ENCODE measurements at places on chromosomes 1 and 21.
A peak's percentile ranks its signal among the peaks of the same experiment; 100 is the strongest.

DNA sequence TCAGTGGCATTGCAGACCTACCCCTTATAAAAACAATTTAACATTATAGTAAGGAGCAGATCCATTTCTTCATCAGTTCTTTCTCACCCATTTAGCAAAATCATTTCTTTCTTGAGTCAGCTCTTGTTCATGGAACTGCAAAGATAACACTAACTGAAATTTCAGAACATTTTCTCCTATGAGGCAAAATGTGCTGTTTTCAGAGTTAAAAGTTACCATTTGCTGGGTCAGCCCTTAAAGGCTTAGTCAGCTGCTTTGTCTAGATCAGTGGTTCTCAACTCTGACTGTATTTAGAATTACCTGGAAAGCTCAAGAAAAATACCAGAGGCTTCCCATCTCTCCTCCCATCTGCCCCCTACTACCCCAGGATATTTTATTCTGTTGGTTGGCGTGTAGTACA lies 12.2 kb downstream of the METTL13 start:
- no peak for DNase-seq

DNA sequence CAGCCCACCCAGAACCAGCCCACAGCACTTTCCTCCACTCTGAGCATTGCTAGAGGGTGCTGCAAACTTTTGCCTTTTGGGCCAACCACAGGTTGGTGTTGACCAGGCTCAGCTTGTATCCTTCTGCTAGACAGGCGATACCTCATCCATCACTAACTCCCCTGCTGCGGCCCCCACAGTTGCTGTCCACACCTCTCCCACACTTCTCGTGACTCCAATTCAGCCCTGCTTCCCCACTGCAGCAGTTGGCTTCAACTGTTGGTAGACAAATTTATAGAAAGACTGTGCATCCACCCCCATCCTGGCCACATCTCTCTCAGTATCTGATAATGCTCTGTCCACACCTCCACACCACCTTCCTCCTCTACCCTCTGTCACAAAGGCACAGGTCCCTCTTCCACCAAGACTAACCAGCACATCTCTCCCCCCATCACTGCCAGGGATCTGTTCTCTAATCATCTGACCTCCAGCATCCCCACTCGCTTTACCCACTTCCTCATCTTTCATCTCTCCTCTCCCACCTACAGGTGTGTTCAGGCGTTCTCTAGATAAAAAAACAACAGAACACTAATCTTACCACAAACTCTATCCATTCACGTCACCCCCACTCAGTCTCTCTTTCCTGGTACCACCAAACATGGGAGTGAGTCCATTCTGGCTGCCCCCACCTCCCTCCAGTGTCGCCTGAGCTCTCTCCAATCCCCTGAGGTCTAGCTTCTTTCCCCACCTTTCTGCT lies 15.8 kb upstream of the SLC25A44 start:
- no peak for DNase-seq

GRCh38 chr1:227885648-227886502 lies 61.9 kb downstream of the WNT9A start:
- peak; percentile 76 for DNase-seq

GRCh38 chr1:44557778-44558177 lies 116.5 kb downstream of the TMEM53 start:
- DNase-seq, result no peak

DNA sequence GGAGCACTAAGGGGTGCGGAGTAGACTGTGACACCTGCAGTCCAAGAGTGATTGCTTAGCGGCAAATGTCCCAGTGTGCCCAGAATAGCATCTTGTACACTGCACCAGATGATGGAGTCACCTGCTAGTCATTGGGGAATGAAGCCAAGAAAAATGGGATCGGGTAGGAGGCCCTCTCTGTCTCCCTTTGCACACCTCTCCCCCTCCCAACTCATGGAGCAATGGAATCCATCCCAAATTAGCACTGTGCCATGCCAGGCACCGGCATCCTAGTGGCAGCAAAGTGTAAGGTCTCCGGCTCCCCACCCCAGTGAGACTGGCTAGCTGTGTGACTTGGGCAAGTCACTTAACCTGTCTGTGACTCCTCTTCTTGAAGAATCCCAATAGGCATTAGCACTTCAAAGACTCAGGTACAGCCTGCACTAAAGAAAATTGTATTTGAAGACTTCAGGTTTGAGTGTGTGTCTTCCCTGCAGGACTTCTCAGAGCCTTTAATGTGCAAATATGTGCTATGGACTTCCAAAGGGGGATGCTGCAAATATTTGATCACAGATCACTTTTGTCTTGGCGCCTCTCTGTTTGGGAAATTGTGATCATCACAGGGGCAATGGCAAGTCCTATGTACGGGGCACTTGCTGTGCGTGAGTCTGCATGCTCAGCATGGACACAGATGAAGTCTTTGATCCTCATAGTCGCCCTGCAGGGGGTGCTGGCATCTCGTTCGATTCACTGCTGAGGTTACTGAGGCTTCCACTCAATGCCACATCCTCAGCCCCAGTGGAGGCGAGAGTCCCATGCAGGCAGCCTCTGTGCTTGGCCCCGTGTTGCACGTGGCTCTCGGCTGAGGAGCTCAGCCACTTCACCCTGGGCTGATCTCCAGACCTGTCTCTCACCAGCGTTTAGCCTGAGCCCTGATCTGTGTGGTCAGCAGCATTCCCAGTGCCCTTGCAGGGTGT lies 272.9 kb upstream of the C1orf174 start:
- no peak for DNase-seq

GRCh38 chr1:7651203-7651602 lies 119.9 kb upstream of the VAMP3 start:
- DNase-seq, result no peak

DNA sequence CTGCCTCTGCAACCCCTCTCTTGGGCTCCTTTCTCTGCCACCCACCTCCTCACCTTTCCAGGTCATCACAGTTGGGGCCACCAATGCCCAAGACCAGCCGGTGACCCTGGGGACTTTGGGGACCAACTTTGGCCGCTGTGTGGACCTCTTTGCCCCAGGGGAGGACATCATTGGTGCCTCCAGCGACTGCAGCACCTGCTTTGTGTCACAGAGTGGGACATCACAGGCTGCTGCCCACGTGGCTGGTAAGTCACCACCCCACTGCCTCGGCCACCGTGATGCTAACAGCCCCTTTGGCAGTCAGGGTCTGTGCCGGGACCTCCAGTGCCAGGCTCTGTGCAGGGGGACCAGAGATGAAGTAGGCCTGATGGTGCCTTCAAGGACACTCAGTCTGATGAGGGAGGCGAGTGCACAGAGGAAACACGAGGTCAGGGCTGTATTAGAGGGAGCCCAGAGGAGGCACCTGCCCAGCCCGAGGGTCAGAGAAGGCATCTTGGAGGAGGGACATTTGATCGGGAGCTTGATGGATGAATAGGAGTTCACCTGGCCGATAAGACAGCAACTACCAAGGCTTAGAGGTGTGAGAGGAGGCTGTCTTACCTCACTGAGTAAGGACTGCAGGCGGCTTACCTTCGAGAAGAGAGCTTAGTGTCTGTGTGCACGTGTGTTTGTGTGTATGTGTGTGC lies 18.1 kb downstream of the PCSK9 start:
- no peak for DNase-seq

GRCh38 chr1:153374071-153374470 lies 1.4 kb downstream of the S100A12 start:
- no peak for DNase-seq

- DNase-seq, result no peak
Measured at GRCh38 chr21:45985471-45986315, 4.1 kb downstream of the COL6A1 start.

GRCh38 chr1:182968151-182968741 lies 15.3 kb upstream of the SHCBP1L start:
- no peak for DNase-seq

DNA sequence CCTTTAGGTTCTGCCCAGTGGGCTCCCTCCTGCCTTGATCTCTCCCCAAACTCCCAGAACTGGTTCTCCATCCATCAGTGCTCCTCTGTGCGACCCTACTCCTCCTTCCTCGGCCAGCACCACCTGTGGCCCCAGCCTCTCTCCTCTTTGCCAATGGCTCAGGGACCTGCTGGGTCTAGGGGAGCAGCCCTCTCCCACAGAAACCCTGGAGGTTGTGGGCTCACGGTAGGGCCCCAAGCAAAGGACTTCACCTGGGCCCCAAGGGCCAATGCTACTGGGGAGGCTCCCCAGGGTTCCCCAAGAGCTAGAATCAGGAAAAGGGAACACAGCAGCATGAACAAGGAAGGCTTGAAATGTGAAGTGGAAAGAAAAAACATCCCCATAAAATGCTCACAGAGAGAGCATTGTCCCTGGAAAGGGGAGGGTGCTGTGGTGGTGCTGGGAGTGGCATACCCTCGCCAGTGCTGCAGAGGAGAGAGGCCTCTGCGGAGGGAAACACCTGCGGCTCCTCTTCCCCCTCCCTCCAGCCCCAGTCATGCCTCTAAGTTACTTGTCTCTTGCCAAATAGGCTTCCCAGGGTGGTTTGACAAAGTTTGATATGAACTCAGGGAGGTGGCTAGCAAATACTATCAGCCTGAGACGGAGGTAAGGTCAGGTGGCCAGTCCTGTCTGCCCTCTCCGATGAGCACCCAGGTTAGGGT lies 2.5 kb downstream of the TMEM63A start:
- no peak for DNase-seq

DNA sequence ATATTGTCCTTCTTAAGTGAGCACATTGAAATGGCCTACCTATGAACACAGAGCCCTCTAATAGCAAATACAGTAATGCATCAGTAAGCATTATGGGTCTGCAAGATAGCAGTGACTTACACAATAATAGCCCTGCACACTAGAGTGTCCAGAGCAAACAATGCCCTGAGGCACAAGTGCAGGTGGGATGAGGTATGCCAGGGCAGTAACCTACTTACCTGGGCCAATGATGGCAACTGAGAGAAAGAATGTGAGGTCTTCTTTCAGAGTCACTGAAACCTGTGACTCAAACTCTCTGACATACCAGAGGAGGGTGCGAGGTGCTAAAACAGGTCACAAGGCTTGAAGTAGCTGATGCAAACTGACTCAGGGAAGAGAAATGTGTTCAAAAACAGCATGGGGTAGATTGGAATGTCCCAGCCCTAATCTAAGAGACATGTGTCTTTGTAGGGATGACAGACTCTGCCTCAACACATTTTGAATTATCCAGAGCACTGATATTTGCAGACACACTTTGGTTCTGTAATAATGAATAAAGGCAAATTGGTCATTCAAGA lies 168.5 kb upstream of the RUNX1 start:
- DNase-seq, result peak; percentile 82

DNA sequence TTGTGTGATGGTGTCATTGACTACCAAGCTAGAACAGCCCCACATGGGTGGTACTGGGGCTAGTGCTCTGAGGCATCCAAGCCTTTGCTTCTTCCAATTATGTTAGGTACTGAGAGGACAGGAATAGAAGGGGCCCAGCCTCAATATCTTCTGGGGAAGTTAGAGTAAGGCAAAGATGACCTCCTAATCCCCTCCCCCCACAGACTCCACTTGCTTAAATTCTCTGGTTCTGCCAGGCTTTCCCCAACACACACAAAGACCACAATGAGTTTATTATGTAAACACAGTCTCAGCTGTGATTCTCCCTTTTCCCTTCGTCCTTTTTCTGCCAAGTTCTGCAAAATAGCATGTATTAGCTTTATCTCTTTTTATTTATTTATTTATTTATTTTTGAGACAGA lies 3.1 kb upstream of the TACSTD2 start:
- DNase-seq, result no peak

- no peak for DNase-seq
Measured at GRCh38 chr1:195195423-195196057, 1412.7 kb downstream of the KCNT2 start.

GRCh38 chr1:55700359-55701130 lies 485.4 kb upstream of the USP24 start:
- DNase-seq, result no peak

DNA sequence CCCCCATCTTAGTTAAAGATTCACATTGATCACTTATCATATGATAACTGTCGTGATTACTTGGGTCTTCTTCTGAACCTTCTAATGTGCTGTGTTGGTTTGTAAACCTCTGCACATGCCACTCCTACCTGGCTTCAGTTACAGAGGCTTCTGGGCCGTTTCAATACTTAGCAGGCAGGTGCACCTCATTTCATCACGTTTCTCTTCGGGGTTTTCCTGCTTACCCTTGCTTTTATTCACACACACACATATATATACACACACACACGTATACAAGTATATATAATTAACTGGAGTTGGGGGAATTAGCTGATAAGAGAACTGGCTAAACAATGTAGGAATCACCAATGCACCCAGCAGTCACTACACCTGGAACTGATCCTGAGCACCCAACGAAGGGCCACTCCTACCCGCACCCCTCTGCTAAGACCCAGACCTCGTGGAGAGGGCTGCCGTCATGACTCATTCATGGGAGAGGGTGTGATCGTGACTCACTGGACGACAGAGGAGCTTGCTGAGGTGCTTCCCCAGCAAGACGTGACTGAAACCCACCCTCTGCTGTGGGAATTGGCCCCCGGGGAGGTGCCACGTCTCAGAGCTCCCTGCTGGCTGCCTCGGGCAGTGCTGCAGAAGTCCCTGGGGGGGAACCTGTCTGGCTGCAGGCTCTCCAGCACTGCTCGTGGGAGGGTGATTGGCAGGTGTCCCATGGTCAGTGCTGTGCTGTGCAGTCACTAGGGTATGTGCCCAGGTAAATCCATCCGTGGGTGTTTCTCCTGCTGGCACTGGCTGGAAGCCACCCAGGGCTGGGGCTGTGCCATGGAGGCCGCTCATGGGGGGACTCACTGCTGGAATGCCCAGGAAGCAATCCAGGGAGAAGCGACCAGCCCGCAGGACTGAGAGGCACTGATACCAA lies 166.6 kb downstream of the DYRK1A start:
- no peak for DNase-seq

DNA sequence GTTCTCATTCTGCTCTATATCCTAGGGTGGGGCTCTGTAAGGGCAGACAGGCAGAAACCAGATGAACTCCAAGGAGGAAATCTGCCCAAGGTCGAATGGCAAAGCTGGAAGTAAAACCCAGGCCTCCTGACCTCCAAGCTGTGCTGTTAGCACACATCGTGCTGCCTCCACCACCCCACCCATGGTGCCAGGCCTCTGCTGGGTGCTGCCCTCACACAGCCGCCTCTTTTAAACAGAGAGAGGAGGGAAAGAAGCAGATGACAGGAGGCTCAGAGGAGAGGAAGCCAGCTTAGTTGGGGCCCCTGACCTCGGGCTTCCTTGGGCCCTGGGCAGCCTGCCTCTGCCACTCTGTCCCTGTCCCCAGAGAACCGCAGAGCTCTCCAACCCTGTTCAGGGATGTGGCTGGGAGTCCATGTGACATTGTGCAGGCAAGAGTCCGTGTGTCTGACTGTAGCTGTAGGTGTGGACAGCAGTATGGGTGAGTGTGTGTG lies 1.1 kb downstream of the SYNC start:
- DNase-seq, result peak; percentile 10

GRCh38 chr1:197903196-197903514 lies 725 bp downstream of the C1orf53 start:
- no peak for DNase-seq

- DNase-seq, result no peak
Measured at GRCh38 chr1:193256019-193256418, 69.6 kb upstream of the B3GALT2 start.
